Activated CD8-positive, alpha-beta T cell treated with anti-CD3 and anti-CD28 coated beads for 36 hours (primary cell): ENCODE measurements at places on chromosomes 7 and 10. TPM values are rescaled to one million over a fixed set of nuclear protein-coding genes. Genes with fewer than 3 reads are reported as not detected.

DNA sequence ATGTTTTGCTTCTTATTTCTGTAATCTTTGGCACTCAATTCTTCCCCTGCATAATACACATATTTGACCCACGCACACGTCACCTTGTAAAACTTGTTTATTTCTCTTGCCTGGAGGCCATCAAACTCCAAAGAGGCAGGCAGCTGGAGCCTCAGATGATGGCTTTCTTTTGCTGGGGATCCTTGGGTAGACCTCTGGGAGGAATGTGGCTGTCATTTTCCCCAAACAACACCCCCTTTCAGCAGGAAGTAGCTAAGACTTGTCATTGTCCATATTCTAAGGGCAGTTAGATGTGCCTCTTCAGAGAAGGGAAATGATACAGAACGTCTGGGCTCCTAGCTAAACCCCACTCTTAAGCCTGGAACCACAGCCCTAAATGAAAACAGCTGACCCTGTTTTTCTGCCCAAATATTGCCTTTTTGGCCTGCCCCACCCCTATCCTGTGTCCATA lies 111.3 kb downstream of the ITGB8 start:
- H3K27ac ChIP-seq = no peak overlapping the region
- no peak overlapping the region for H3K4me3 ChIP-seq

- DNase-seq = no peak
- no peak overlapping the region for H3K27ac ChIP-seq
- peaks cover 2% of the 10 kb centered on the region for H3K27me3 ChIP-seq
- H3K4me3 ChIP-seq = no peak overlapping the region
- H3K36me3 ChIP-seq = no peaks in the 10 kb centered on the region
- no peaks in the 10 kb centered on the region for H3K4me1 ChIP-seq
These were observed 83.7 kb upstream of the PPP2R2D start for GRCh38 chr10:131816941-131817700.

- H3K4me3 ChIP-seq = no peak overlapping the region
- DNase-seq = no peak
- no peaks in the 10 kb centered on the region for H3K36me3 ChIP-seq
- no peak overlapping the region for H3K27ac ChIP-seq
- no peaks in the 10 kb centered on the region for H3K4me1 ChIP-seq
- peaks cover 1% of the 10 kb centered on the region for H3K27me3 ChIP-seq
These were observed 103.1 kb downstream of the BMS1 start for GRCh38 chr10:42885491-42886270.

DNA sequence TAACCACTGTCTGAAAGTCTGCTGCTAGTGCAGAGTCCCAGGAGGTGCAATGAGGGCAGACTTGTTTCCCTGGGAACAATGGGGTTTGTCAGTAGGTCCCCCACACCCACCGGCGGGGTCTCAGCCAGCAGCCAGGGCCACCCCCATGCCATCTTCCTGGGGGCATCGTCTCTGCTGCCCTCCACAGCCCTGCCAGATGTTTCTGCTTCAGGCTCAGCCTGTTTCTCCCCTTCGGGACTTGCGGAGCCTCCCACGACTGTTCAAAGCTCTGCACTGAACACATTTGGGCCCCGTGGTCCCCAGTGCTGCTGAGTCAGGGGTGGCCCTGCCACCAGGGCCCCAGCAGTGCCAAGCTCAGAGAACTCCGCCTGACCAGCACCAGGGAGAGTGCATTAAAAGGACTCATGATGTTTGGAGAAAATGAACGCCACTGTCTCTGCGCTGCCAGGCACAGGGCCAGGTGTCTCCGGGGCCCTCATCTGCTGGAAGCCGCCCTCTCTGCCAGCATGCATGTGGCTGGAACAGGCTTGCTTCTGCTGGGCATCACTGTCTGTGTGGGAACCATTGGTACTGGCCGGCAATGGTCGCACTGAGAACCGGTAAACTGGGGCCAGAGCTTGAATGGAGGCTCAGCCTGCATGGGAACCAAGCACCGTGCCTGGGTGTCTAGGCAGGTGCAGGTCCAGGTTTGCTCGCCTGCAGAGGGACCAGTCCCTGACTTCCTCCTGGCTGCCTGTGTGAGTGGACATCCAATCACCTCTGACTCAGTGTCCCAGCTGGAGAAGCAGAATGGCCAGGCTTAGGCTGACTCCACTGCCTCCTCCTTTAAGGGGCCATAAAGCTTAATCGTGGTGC lies 345.1 kb downstream of the GLRX3 start:
- no peak overlapping the region for H3K4me3 ChIP-seq
- DNase-seq = no peak
- no peaks in the 10 kb centered on the region for H3K36me3 ChIP-seq
- no peak overlapping the region for H3K27ac ChIP-seq

CFAP69 gene
- total RNA-seq = 0.07 TPM

DNA sequence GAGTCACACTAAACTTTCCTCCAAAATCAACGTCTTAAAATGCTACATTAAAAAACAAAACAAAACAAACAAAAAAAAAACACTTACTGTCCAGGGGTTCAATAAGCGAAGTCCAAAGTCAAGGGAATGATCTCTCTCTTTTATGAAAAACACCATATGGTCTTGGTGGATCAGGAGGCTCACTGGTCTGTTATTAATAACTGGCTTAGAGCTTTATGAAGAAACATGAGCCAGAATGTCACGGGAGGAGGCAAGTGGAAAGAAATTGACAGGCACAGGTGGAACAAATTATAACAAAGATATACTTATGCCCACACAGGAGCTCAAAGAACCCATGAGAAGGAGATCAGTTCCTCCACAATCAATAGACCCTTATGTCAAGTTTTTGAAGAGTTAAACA lies at the start of gene MRLN:
Gene MRLN, minus strand, starts transcription at position 189 of the 400 bp plus-strand sequence.
- H3K4me1 ChIP-seq = no peaks in the 10 kb centered on the region
- H3K27ac ChIP-seq = no peak within 1 kb of the TSS
- H3K27me3 ChIP-seq = peaks cover 13% of the 10 kb centered on the region
- H3K4me3 ChIP-seq = no peak within 1 kb of the TSS

TMEM213 gene
- not detected for total RNA-seq
